ENCODE measurements at places on chromosomes 1 and 21.

GRCh38 chr1:203210988-203211387 lies 18.5 kb downstream of the CHIT1 start:
- DNase-seq: no peak

GRCh38 chr1:77438236-77438913 lies 156.6 kb downstream of the AK5 start:
- DNase-seq: no peak

DNA sequence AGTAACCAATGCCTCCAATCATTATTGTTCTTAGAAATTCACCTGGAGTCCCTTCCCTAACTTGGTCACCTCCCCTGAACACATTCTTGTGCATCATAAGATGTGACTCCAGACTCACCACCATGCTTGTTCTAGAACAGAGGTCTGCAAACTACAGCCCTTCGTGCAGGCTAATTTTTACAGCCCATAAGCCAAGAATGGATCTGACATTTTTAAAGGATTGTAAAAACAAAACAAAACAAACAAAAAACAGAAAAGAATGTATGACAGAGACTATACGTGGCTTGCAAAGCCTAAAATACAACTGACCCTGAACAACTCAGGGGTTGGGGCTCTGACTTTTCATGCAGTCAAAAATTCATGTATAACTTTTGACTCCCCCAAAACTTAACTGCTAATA lies 6.2 kb upstream of the HIVEP3 start:
- no peak for DNase-seq

- DNase-seq: no peak
These were observed 21.9 kb downstream of the FAM3B start for GRCh38 chr21:41338455-41338854.

GRCh38 chr21:45910548-45911221 lies 70.9 kb upstream of the COL6A1 start:
- DNase-seq: no peak

DNA sequence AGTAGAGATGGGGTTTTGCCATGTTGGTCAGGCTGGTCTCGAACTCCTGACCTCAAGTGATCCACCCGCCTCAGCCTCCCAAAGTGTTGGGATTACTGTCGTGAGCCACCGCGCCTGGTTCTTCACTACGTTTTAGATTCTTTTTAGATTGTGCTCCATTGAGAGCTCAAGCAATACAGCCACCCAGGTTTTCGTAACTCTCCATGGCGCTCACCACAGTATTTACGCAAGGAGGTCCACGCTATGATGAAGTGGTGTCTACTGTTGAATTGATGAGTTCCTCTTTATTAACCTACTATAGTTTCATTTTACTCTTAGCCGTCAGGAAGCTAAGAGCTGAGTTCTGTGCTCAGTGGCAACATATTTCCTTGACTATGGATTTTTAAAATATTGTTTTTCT lies 1.8 kb upstream of the KIF1B start:
- no peak for DNase-seq

GRCh38 chr1:92327794-92328193 lies 28.9 kb downstream of the RPAP2 start:
- no peak for DNase-seq

- DNase-seq: no peak
These were observed 66.6 kb downstream of the NAV1 start for GRCh38 chr1:201605385-201606010.

- no peak for DNase-seq
These were observed 244.1 kb upstream of the MAP1LC3C start for GRCh38 chr1:242242983-242243382.

GRCh38 chr1:109531826-109532364 lies 7.8 kb upstream of the GPR61 start:
- no peak for DNase-seq

- no peak for DNase-seq
These were observed 22.5 kb upstream of the PEF1 start for GRCh38 chr1:31667065-31667785.

Measured in occipital lobe (tissue), 3 donors.